ENCODE measurements at places on chromosomes 2 and 18.
A peak's percentile ranks its signal among the peaks of the same experiment; 100 is the strongest.

GRCh38 chr18:13811993-13812392 is 12.0 kb upstream of the MC5R start:
- DNase-seq: no peak

DNA sequence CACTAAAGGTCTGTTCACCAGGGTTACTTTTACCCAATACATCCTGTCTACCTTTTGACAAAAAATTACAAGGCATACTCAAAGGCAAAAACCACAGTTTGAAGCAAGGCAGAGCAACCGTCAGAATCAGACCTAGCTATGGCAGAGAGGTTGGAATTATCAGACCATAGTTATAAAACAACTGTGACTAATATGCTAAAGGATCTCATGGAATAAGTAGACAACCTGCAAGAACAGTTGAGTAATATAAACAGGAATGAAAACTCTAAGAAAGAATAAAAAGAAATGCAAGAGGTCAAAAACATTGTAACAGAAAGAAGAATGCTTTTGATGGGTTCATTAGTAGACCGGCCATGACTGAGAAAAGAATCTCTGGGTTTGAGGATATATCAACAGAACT is 318.8 kb upstream of the KCNH7 start:
- DNase-seq: no peak

DNA sequence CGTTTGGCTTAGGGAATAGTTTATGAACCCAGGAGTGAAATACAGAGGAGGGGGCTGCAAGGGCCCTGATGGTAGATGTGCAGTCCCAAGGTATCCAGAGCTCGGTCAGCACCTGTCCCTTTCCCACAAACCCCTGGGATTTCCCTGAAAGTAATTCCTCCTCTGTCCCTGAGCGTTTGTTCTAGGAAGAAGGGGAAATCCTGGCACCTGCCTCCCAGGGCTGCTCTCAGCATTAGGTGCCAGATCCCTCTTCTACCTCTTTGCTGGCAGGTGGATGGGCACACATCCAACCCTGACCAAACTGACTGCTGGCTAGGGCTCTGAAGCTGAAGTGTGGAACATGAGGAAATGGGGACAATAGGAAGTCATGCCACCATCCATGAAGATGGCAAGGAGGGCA is 824.0 kb downstream of the SLC4A3 start:
- DNase-seq: no peak

GRCh38 chr2:121664086-121664485 is 14.8 kb upstream of the CLASP1 start:
- DNase-seq: no peak

DNA sequence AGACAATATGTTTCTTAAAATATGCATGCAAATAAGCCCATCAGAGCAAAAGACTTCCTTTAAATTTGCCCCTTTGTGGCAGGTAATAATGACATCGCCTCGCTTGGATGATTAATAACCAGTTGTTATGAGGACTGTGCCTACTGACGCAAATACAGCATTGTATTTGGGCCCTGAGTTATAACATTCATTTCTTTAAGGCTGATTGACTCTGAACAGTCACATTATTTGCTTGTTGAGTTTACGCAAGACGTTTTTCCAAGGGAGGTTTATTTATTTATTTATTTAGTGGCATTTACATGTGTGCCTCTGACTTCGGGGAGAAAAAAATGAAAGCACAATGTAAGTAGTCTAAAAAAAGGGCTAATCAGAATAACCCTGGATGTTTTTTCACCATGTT is 88.3 kb downstream of the SLC8A1 start:
- no peak for DNase-seq

DNA sequence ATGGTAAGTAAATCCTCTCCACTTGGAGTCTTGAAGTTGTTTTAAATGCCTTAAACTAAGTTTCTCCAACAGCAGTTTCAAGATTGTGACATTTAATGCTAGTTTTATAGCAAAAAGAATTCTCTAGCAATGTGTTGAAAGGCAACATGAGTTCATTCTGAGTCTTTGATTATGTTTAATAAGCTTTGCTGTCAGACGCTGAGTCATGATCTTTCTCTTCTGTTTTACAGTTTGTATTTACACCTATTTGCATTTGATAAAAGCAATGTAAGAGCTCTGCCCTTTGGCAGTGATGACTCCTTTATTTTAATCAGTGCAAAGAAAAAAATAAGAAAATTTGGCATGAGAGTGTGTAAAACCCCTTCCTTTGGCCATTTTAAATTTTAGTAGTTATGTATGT is 497.7 kb downstream of the STK39 start:
- no peak for DNase-seq

GRCh38 chr2:89780318-89780717 is 1088.8 kb downstream of the RPIA start:
- no peak for DNase-seq

DNA sequence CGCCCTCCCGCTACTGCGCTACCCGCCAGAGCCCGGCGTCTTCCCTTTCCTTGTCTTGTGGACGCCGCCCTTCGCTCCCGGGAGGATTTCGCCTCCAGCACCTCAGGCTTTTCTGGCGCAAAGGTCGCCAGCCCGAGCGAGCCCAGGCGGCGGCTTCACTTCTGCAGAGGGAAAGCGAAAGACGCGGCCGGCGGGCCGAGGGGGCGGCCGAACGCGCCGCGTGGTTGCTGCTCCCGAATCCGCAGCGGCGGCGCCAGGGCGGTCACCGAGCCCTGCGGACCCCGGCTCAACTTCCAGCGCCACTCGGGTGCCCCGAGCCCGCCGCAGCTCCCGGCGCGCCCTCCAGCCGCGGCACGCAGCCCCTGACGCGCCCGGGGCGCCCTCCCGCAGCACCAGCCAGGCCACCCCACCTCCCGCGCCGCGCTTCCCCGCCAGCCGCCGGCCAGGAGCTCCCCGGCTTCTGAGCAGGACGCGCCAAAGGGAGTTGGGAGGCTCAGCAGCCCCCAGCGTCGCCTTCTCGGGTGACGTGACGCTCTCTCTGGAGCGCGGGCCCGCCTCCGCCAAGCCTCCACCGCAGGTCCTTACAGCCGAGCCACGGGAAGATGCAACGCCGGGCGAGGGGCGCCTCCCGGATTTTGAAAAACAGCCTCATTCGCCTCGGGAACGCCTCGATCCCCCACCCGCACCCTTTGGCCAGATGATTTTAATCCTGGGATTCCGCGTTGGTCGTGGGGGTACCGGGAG is 84.9 kb upstream of the EPB41L3 start:
- peak; percentile 9 for DNase-seq

DNA sequence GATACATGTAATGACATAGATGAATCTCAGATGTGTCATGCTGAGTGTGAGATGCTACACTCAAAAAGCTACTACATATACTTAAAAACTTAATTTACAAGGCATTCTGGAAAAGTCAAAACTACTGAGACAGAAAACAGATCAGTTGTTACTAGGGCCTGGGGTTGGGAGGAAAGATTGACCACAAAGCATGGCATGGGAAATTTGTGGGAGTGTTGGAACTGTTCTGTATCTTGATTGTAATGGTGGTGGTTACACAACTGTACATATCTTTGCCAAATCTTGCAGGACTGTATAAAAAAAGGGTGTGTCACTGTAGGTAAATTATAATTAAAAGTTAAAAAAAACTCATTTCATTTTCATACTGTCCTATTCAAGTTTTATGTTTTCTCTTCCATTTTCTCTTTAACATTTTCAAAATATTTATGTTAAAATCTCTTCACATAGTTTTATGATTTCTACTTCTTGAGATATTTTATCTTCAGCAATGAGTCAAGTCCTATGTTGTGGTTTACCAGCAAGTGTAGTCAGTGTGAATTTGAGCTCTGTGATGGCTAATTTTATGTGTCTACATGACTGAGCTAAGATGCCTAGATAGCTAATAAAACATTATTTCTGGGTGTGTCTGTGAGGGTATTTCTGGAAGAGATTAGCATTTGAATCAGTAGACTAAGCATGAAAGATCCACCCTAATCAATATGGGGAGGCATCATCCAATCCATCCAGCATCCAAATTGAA is 58.6 kb upstream of the VRK2 start:
- no peak for DNase-seq

DNA sequence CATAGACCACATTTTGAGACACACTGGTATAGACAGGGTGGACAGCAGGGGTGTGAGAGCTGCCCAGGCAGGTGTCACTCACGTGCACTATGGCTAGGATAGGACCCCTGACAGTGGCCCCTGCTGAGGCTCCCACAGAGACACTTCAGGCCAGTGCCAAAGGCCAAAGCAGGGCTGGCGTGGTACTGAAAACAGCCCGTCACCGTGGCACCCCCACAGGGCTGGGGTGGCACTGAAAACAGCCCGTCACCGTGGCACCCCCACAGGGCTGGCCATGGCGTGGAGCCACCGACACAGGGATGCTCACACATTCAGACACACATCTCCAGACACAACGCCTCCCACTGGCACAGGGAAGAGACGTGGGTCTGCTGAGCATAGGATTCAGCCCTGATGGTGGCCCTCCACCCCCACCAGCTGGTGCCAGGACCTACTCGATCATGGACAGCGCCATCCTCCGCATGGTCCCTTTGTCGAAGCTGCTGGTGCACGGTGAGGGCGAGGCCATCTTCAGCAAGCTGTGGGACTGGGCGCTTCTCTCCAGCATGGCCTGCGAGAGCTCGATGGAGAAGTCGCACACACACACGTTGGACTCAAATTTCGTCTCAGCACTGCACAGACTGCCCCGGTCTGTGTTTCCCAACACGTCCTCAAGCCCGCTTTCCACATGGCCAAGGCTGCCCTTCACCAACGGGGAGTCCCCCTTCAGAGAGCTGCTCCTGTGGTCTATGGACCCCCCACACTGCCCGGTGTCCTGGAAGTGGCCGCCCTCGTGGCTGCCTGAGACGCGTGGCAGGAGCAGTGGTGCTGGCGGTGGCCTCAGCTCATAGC is 34.1 kb downstream of the ANKMY1 start:
- DNase-seq: no peak

- no peak for DNase-seq
These were observed 865.1 kb upstream of the VRK2 start for GRCh38 chr2:57181315-57182038.

DNA sequence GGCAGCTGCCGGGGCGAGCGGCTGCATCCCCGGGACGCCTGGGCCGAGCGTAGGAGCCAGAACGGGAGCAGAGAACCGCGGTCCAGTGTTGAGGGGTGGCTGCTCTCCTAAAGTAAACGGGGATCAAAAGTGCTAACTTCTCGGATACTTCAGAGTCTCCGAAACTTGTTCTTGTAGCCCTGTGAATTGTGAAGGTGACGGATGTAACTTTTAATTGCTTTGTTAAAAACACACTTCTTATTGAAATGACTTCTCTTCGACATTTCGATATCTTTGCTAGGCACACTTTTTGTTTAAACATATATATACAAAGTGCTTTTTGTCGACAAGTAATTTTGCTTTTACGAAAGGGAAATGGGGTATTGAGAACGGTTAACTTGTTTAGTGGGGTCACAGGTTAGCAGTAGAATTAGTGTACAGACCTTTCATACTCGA is 540 bp downstream of the ATP9B start:
- no peak for DNase-seq

DNA sequence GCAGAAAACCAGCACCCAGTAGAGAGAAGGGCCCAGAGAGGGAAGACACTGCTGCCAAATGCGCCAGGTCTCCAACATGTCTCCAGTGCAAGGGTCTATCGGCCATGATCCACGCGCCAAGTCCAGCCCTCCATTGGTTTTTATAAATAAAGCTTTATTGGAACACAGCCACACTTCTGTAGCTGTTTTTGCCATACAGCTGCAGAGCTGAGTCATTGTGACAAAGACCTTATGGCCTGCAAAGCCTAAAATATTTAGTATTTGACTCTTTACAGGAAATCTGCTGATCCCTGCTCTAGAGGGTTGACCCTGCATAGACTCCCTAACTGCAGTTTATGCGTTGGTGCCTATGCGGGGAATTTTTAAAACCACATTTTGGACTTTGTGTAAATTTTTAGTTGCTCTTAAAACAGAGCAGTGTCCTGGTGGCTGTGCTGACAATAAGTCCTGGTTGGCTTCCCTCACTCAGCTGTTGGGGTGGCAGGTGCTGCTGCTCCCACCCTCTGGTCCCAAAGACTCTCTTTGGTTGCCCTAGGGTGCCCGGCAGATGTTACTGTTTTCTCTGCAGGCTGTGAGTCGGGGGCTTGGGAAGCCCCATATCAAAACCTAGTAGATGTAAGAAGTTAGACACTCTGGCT is 154.9 kb downstream of the CTIF start:
- no peak for DNase-seq

- no peak for DNase-seq
These were observed 142.6 kb downstream of the RIF1 start for GRCh38 chr2:151552287-151552686.

DNA sequence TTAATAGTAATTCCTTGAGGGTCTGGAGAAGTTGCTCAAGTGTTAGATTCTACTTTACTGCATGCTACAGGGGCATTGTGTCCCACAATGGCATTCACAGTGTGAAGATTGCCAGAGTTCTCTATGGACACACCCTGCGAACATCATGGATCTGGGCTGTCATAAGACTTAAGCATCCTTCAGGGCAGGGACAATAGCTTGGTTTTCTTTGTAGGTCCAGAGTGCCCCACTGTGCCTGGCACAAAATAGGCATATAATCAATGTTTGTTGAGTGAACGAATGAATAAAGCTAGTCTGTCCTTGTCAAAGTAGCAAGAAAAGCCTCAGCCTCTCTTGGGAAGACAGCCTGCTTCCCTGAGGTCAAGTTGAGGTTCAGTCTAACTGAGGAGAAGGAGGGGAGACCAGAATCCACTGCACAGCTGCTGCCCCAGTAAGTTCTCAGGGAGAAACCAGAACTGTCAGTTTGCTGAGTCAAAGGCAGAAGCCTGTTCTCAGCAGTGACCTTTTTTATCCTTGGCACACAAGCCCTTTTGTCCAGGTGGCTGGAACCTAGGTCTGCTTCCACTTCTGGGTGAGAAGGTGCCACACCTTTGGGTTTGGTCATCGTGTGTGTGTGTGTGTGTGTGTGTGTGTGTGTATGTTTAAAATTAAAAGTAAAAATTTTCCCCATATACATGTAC is 15.0 kb downstream of the INPP4A start:
- DNase-seq: no peak

- no peak for DNase-seq
These were observed 710 bp upstream of the TMSB10 start for GRCh38 chr2:84904717-84905174.

DNA sequence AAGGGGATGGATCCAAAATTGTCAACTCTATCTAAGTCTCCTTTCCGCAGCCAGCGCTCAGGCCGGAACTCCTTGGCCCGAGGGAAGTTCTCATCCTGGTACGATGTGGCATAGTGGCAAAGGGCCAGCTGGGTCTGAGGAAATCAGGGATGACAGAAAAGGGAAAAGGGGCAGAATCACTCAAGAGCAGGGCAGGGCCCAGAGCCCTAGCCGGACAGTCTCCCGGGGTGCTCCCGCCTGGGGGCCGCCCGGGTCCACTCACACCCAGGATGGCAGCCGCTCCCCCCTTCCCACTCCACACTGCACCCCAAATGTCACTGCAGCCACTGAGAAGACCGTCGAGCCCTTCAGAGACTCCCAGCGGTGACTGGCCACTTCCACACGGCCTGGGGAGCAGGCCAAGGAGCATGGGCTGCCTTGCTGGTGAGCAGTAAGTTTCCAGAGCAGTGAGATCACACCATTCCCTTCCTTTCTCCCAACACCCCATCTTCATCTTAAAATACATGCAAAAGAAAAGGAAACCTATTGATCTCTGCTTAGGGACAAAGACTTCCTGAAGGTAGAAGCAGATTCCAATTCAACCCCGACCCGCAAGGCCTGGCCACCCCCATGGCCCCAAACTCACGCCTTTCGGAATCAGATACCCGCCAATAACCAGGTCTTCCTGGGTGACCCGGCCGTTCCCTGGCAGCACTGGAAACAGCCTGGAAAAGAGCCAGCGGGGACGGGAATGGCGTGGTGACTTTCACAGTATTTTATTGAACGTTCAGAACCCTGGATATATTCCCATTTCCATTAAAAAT is 26.7 kb downstream of the CYP27C1 start:
- DNase-seq: no peak
